SK-MEL-5 (cell line): ENCODE measurements at places on chromosomes 11 and 22. TPM values are rescaled to one million over a fixed set of nuclear protein-coding genes. Genes with fewer than 3 reads are reported as not detected.

GRCh38 chr11:97516688-97517087 lies 1126.9 kb downstream of the JRKL start:
- no peak for DNase-seq

- peak; percentile 13 for DNase-seq
Measured at GRCh38 chr11:72519220-72519881, 85.0 kb upstream of the CLPB start.

- no peak for DNase-seq
Measured at GRCh38 chr22:27724709-27725108, 76.8 kb downstream of the MN1 start.

DNA sequence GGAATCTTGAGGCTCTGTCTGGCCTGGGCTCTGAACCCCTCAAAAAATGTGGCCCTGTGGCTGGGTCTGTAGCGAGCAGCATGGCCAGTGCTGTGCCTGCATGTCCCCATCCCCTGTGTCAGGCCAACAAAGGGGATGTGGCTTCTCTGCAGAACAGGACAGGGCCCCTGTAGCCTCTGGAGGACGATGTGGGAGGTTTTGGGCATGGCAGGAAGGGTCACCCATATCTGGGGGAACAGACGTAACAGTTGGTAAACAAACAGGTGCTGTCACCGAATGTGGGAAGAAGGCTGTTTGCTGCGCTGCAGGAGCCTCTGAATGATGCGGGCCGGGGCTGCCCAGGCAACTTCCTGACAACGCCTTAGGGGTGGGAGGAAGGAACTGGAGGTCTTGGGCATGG lies 35.0 kb downstream of the LRP5 start:
- DNase-seq = no peak

DNA sequence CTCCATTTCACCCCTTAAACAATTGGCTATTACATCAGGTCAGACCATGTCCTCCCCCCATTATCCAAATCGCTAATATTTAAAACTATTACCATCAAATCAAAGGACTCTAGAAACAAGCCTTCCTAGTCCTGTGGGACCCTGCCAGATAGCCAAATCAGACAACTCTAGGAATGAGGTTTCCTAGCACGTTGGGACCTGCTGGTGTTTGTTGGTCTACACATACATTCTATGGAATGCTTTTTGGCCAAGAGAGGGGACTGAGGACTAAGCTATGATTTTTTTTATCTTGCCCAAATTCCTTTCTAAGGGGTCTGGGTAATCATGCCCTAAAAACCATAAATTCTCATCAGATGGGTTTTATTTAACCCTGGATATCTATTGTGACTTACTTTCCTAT lies 14.1 kb upstream of the SELENOH start:
- no peak for DNase-seq

DNA sequence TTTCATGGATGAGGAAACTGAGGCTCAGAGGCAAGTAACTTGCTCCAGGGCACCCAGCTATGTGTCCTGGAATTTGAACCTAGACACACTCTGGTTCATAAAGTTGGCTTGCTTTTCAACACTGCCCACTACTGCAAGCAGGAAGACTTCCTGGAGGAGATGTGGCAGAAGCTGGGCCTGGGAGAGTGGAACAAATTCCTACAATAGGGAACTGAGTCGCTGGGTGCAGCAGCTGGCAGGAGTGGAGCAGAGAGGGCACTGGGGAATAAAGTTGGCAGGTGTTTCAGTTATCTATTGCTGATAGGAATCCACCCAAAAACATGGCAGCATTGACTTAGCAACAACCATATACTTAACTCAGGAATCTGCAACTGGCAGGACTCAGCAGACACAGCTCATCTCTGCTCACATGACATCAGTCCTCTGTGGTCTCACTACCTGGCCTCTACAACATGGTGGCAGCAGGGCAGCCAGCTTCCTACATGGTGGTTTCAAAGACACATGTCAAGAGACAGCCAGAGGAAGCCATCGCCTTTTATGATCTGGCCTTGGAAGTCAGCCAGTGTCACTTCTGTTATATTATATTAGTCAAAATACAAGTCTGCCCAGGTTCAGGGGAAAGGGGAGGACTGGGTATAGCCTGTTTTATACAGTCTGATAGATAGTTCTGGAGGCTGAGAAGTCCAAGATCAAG lies 10.6 kb upstream of the CARD10 start:
- no peak for DNase-seq

GRCh38 chr11:126587541-126587940 lies 232.1 kb downstream of the ST3GAL4 start:
- DNase-seq = no peak

- DNase-seq = no peak
Measured at GRCh38 chr11:118820412-118821357, 29.7 kb upstream of the DDX6 start.

DNA sequence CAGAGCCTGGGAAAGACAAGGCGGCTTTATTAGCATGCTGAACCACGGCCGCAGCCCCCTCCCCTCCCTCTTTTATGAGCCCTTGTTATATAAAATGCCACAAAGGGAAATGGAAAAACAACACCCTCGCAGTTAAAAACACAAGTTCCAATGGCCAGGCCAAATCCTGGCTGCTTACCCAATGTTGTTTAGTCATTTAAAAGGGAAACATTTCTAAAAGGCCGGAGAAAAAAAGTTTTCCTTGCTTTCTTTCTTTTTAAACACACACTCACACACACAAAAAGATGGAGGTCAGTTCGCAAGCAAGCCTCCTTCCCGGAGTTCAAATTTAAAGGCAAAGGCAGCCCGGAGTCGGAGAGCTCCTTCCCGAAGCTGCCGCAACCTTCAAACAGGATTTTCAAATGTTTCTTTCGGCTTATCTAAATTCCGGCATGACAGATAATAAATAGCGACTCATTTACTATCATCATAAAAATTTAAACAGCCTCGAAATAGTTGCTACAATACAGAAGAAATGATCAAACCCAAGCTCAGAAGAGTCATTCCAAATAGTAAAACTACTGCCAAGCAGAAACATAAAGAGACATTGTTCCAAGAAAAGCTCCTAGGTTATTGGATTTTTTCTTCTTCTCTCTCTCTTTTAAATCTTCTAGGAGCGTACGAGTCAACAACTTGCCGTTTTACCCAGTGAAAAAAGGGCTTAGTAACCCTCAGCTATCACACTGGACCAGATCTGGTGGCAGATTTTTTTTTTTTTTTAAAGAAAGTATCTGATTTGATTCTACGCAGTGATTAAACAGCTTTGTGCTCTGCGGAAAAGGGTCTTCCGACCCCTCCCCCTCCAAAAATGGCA lies 3.5 kb downstream of the PHF21B start:
- no peak for DNase-seq

DNA sequence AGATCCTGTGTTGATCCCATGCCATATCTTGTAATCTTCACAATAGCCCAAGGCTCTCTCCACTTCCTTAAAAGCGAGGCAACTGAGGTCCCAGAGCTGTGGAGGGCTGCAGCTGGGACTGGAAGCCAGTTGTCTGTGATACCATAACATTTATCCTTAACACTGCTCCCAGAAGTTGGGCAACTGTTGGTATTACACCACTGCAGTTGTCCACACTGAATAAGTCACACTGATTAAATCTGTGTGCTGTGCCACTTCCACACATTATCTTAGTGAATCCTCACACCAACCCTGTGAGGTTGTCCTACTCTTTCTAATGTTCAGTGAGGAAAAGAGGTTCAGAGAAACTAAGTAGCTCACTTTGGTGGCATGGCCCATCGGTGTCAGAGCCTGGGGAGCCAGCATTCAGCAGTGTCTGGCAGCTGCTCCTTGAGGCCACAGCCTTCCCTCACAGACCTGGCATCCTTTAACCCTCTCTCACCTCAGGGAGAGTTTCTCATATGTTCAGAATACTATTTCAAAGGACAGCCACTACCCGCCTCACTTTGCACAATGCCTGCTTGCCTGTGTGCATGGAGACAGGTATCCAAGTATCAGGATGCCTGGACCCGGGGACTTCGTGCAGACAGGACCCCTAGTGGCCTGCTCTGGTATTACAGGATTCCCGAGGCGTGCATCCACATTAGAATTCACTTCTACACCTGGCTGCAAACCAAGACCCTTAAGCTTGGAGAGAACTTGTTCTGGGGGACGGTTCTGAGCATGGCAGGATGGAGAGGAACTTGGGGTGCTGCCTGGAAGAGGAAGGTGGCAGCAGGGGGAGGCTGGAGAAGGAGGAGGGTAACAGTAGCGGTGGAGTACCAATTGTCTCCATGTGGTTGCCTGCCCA lies 221.9 kb upstream of the TBCEL start:
- DNase-seq = peak; percentile 47

DNA sequence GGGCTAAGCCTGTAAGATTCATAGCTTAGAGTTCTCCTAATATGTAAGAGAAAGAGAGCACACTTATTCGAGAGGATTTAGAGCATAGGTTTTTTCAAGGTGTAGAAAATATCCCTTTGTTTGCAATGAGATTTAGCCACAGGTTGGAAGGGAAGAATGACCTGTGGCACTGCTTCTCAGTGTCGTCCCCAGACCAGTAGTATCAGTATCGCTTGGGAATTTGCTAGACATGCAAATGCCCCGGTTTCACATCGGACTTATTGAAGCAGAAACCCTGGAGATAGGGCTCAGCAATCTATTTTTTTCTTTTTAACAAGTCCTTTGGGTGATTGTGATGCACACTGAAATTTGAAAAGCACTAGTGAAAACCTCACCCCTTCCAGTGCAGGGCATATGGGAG lies 362.6 kb upstream of the C11orf87 start:
- no peak for DNase-seq

DNA sequence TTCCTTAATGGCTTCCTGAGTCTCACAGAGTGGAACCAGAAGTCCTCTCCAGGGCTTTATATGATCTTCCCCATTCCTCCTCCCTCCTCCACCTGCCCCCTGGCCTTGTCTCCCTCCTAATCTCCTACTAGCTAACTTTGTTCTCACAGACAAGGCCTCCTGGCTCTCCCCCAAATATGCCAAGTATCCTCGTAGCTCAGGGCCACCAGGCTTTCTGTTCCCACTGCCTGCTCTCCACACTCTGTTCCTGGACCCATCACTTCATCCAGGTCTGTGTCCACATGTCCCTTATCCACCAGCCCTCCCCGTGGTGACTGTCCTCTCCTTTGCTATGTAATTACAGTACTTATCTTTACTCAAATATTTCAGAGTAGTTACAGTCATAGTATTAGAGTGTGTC lies 23.2 kb upstream of the LMO1 start:
- DNase-seq = no peak

- DNase-seq = no peak
Measured at GRCh38 chr11:87239001-87239400, 201.3 kb downstream of the TMEM135 start.

- no peak for DNase-seq
Measured at GRCh38 chr11:134741453-134742223, 329.6 kb upstream of the B3GAT1 start.

- no peak for DNase-seq
Measured at GRCh38 chr22:20196094-20196842, 45.4 kb upstream of the CCDC188 start.

DNA sequence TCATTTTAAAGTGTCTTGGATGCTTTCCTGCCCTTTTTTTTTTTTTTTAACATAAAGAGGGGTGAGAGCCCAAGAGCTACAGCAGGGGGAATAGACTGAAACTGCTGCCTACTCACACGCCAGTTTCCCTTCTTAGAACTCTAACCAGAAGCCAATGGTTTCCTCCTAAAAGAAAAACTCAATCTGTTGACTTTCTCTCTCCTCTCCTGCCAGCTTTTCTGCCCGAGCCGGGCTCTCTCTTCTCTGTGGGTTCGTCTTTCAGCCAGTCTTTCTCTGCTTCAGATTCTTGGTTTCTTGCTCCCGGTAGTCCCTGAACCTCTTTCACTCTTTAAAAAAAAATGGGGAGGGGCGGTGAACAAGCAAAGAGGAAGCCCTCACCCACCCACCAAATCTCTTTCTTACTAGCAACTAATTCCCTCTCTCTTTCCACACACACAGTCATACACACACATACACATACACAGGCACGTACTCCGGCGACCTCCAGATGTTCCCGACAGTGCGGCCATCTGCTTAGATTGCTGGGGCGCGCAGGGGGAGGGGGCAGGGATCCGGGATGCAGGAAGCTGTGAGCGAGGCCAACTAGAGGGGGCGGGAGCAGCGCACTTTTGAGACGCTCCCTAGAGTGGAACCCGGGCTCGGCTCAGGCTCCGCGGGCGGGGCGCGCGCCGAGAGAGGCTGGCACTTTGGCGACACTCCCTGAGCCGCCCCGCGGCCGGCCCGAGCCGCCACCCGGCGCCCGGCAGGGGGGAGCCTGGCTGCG lies 444 bp upstream of the TSKU start:
- DNase-seq = peak; percentile 83

GRCh38 chr22:49760630-49761571 lies 66.8 kb downstream of the BRD1 start:
- no peak for DNase-seq

- DNase-seq = no peak
Measured at GRCh38 chr11:116539211-116539610, 233.6 kb downstream of the BUD13 start.

- DNase-seq = no peak
Measured at GRCh38 chr22:22928666-22929380, 41.2 kb downstream of the IGLL5 start.

DNA sequence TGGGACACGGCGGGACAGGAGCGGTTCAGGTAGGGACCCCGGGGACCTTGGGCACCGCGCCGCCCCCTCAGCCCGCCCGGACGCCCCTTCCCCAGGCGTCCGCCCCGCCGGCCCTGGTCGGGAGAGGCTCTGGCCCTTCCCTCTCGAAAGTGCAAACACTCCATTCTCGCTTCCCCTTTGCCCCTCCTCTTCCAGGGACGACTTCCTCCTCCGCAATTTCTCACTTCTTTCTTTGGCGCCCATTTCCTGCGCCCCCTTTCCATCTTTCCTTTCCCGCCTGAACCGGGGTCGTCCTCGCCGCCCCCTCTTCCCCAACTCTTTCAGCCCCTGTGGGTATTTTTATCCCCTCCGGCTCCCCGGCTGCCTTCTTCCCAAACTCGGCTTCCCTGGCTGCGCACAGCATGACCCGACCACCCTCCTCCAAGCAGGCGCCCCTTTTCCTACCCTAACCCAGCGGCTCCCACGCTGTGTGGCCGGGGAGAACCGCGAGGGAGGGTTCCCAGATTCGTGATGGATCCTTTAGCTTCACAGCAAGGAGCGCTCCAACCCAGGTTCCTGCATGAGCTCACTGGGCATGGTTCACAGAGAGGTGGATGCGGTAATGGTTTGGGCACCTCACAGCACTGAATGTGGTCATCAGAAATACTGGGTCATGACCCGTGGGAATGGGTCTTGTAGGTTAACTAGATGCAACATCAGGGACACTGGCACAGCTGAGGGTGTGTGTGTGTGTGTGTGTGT lies 689 bp downstream of the RAB39A start:
- DNase-seq = peak; percentile 14

- DNase-seq = no peak
Measured at GRCh38 chr11:13963949-13964770, 1.6 kb downstream of the SPON1 start.

Gene CDC45
- 36.5 and 44.2 TPM in 2 replicates for total RNA-seq

Gene SESN3
- total RNA-seq = 8.8 and 10.4 TPM in 2 replicates

Gene CRYBA4
- 0.21 and 0.29 TPM in 2 replicates for total RNA-seq

Gene GAL3ST3
- not detected in 2 replicates for total RNA-seq

Gene PAMR1
- not detected in 2 replicates for total RNA-seq

Gene SLC29A2
- 0.63 and 2.0 TPM in 2 replicates for total RNA-seq

Gene LRRC74B
- 0.03 TPM in 1 of 2 replicates, not detected in the other for total RNA-seq

Gene OOSP2
- total RNA-seq = not detected in 2 replicates

Gene CCDC179
- total RNA-seq = not detected in 2 replicates

Gene IL10RA
- not detected in 2 replicates for total RNA-seq

Gene TRIM3
- 11.7 and 12.8 TPM in 2 replicates for total RNA-seq

Gene OR4D6
- total RNA-seq = not detected in 2 replicates

Gene KRTAP5-7
- total RNA-seq = 0.08 TPM in 1 of 2 replicates, not detected in the other
